ENCODE measurements at places on chromosomes 16 and 17.

DNA sequence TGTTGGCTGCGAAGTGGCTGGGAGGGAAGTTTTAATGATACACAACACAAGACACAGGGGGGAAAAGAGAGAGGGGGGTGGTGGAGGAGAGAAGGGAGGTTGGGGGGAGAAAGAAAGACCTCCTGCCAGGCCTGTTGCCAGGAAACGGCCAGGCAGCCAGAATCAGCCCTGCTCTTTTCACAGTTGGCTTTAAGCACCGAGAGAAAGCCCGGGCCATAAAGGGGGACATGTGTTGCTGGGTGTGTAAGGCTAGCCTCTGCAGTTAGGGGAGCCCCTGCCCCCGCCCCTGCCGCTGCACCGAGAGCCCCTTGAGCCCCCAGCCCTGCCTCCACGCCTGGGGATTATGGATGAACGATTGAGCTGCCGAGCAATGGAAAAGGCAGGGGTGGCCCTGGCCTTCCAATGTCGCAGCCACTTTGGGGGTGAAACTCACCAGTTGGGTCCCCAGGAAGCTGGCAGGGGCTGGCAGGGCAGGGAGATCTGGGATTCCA lies 13.9 kb upstream of the WNT3 start:
- DNase-seq, result no peak

GRCh38 chr17:77372444-77373298 lies 231.9 kb downstream of the SEC14L1 start:
- peak; percentile 37 for DNase-seq

- no peak for DNase-seq
These were observed 21.3 kb upstream of the CDH15 start for GRCh38 chr16:89150090-89150835.

GRCh38 chr16:49382916-49383315 lies 9.3 kb downstream of the C16orf78 start:
- DNase-seq, result no peak

DNA sequence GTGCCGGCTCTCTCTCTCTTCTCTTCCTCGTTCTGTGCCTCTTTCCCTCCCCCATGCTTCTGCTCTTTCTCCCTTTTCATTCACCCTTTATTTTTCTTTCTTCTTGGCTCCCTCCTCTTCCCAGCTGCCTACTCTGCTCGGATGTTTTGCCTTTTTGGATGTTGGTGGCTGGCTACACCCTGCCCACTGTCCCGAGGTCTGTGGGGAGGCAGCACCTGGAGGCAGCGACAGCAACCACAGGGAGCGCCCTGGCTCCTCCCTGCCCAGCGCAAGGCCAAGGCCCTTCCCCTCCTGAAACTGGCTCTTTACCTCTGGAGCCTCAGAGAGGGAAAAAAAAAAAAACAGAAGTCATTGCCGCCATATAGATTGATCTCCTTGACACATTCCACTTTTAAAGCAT lies 20.0 kb downstream of the CLUAP1 start:
- DNase-seq, result no peak

- DNase-seq, result no peak
These were observed 58.3 kb downstream of the SRCIN1 start for GRCh38 chr17:38547444-38547843.

- no peak for DNase-seq
These were observed 5.7 kb upstream of the B9D1 start for GRCh38 chr17:19368229-19368628.

DNA sequence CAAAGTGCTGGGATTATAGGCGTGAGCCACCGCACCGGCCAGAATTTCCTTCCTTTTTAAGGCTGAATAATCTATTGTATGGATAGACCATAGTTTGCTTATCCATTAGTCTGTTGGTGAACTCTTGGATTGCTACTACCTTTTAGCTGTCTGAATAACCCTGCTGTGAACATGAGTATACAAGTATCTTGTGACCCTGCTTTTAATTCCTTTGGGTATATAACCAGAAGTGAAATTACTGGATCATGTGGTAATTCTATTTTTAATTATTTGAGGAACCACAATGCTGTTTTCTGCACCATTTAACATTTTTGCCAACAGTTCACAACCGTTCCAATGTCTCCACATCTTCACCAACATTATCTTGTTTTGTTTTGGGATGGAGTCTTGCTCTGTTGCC lies 4.6 kb upstream of the OTOA start:
- no peak for DNase-seq

DNA sequence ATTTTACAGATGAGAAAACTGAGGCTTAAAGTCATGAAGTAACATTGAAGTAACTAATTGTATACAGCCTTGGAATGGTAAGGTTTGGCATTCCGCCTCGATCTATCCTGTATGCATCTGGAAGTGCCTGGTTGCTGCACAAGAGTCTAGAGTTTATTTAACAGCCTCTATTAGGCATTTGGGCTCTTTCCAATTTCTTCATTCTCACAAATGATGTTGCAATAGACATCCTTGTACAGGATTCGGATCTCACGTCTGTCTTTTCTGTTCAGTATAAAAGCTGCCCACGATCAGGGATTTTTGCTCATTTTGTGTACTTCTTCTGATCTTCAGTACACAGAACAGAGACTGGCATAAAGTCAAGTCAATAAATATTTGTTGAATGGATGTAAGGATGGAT lies 100.5 kb downstream of the AIPL1 start:
- no peak for DNase-seq

GRCh38 chr17:9206741-9207332 lies 185.5 kb downstream of the NTN1 start:
- no peak for DNase-seq

DNA sequence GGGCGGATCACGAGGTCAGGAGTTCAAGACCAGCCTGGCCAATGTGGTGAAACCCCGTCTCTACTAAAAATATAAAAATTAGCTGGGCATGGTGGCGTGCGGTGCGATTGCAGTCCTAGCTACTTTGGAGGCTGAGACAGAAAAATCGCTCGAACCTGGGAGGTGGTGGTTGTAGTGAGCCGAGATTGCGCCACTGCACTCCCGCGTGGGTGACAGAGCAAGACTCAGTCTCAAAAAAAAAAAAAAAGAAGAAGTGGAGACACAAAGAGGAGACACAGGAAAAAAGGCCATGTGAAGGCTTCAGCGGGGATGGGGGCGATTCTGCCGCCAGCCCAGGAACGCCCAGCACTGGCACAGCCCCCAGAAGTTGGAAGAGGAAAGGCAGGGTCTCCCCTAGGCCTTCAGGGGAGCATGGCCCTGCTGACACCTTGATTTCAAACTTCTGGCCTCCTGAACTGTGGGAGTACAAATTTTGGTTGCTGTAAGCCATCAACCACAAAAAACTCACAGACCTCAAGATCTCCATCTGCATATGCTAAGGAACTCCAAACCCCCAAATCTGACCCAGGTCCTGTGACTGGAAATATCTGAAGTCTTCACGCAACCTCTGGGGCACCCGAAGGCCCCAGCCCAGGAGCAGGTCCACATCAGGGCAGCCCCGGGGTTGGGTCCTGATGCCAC lies 7.0 kb downstream of the SGSH start:
- DNase-seq, result no peak

DNA sequence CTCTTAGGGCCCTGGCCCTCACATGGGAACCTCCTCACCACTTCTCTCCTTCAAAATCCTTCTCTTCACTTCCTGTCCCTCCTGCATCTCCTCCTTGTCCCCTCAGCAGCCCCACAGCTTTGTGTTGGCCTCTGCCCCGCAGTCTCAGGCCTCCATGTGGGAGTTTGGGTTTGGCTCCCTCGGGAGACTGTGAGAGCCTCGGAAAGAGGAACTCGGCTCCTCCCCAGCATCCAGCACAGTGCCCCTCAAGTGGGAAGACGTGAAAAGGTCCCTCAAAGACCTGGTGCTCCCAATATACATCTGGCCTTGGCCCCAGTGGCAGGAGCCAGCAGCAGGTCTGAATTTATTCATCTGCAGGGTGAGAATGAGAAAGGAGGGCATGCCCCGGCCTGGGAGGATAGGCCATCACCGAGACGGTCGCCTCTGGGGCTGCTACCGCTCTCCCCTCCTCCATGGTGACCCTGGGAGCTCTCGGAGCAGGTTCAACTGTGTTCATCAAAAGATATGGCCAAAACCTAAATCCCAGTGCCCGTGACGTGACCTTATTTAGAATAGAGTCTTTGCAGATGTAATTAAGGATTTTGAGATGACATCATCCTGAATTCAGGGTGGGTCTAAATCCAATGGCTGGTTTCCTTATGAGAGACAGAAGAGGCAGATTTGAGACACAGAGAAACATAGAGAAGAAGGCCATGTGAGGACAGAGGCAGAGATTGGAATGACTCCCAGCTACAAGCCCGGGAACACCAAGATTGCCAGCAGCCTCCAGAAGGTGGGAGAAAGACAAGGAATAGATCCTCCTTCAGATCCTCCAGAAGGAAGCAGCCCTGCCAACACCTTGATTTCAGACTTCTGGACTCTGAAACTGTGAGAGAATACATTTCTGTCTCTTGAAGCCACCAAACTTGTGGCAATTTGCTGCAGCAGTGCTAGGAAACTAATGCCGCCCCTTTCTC lies 135.1 kb downstream of the MRM1 start:
- no peak for DNase-seq

GRCh38 chr16:66381585-66382170 lies 15.2 kb downstream of the CDH5 start:
- no peak for DNase-seq

- DNase-seq, result no peak
These were observed 1.0 kb upstream of the ATP2C2 start for GRCh38 chr16:84367297-84367680.

DNA sequence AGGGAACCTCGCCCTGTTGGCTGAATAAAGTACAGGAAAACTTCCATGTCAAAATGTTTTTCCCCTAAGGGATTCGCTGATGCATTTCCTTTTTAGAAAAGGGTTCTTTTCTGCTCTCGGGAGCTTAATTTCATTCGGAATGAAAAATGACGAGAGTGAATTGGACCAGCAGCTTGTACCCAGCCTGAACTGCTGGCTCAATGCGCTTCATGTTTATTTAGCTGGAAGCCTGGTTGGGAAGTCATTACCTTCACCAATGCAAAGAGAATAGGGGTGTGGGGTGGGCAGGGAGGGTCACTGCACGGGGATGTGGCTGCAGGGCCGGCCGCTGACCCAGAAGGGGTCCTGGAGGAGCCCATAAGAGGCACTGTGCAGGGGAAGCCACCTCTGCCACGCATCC lies 207.7 kb downstream of the ENGASE start:
- no peak for DNase-seq

GRCh38 chr17:48748718-48749566 lies 20.4 kb upstream of the HOXB13 start:
- no peak for DNase-seq

GRCh38 chr17:21143695-21144094 lies 16.9 kb downstream of the DHRS7B start:
- DNase-seq, result no peak

- DNase-seq, result no peak
These were observed 16.7 kb upstream of the ATP2C2 start for GRCh38 chr16:84351630-84352029.

GRCh38 chr16:19712418-19713058 lies 5.5 kb downstream of the KNOP1 start:
- no peak for DNase-seq

- DNase-seq, result no peak
These were observed 520.5 kb downstream of the CDH13 start for GRCh38 chr16:83147244-83147643.

DNA sequence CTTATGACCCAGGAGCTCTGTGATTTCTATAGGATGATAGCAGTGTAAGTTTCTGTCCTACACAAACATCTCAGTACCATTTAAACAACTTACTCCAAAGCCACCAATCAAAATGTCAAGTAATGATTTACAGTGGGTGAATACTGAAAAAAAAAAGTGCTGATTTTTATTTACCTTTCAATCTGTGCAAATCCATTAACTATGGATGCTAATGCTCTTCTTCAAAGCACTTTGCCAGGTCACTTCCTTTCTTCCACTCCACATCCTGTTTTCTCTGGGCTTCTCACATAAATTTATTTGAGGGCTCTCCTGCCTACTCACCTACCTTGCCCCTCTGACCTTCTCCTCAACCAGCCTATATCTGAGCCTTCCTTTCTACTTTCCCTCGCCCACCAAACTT lies 101.6 kb downstream of the SKAP1 start:
- no peak for DNase-seq

- no peak for DNase-seq
These were observed 46.0 kb upstream of the ERCC4 start for GRCh38 chr16:13873835-13874438.

- no peak for DNase-seq
These were observed 2.7 kb upstream of the PRM1 start for GRCh38 chr16:11283820-11284248.

- no peak for DNase-seq
These were observed 804 bp downstream of the BORCS6 start for GRCh38 chr17:8189041-8189710.

- no peak for DNase-seq
These were observed 340.9 kb downstream of the SOX9 start for GRCh38 chr17:72461757-72462156.

GRCh38 chr17:35745749-35746320 lies 7.2 kb downstream of the GAS2L2 start:
- DNase-seq, result no peak

DNA sequence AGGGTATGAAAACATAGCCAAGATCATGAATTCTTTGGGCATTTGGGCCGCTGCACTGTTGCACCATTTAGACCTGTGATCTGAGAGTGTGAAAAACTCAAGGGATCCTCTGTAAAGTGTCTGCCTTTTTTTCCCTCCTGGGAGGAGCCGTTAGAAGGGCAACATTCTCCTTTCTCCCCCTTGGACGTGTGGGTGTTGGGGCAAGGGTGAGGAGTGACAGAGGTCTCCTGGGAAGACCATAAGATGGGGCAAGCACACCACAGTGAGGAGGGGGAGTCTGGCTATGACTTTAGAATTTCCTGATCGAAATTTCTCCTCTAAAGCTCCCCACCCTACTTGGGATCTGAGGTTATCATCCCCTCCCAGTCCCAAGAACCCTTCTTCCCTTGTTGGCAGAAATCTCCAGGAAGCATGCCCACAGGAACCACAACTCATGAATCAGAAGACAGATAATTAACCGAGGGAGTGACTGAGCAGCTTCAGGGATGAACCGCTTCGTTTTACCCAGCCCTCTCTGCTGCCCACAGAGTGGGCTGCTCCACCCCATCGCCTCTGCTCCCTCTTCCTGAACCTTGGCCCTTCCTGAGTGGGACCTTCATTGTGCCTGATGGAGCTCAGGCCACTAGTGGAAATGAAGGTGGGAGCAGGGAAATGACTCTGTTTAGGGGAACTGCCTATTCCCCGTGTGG lies 4.2 kb downstream of the ITGB3 start:
- no peak for DNase-seq

DNA sequence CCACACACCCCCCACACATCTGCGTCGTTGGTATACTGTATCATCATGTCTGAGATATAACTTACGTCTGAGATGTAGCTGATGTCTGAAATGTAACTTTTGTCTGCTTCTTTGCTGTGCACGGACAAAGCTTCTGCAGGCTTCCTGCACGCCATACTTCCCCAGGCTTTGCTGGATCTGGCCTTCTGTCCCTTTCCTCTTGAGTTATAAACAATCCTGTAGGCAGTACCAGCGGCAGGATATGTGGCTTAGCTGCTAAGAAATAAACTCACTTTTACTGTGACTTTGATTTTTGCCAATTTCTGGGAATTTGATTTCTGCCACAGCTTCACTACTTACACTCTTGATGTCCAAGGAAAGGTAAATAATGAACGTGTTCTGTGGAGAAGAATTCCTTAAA lies 184.4 kb downstream of the RPTOR start:
- DNase-seq, result no peak
